ENCODE measurements at places on chromosomes 5 and 9.

DNA sequence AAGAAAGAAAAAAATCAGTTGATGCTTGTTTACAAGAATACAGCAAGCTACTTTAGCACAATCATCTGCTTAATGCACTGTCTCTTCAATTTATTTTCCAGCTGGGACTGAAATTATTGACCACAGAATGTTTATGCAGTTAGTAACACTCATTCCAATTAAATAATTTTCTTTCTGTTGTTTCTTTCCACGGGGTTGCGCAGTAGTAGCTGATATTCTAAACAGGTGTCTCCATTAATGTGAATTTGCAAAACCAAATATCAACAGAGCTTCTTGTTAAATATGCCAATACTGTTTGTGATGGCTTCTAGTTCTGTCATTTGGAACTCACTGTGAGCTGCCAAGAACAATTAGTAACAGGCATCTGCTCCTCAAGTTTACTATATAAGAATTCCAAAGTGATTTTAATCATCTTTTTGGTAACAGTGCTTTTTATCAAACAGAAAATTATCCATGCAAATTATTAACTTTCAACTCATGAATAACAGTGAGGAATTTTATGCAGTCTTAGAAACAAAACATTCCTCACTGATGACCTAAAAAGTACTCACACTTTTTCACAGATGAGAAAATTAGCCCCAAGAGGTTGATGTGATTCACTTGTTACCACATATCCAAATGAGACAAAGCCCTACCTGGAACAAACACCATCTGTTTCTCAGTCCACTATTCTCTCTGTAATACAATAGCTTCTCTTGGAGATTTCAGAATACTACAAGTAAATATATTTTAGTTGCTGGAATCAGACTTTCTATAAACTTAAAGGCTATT, 567.6 kb upstream of the RGMB start:
- no peak for DNase-seq

GRCh38 chr9:116450378-116451139, 236.5 kb upstream of the TRIM32 start:
- DNase-seq = no peak

DNA sequence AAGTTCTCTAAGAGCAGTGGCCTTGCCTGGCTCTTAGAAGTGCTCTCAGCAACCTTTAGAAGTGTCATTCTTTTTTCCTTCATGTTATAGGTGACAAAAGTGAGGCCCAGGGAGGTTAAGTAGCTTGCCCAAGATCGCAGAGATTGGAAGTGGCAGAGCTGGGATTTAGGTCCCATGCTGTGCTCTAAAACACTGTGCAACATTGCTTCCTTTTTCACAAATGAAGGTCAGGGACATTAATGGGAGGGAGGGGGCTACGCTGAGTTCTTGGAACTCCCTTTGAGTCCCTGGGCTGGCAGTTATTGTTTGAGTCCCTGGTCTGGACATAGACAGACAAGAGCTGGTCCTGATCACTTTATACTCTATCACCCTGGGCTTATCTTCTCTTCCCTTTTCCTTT, 45.3 kb downstream of the PAM start:
- no peak for DNase-seq

DNA sequence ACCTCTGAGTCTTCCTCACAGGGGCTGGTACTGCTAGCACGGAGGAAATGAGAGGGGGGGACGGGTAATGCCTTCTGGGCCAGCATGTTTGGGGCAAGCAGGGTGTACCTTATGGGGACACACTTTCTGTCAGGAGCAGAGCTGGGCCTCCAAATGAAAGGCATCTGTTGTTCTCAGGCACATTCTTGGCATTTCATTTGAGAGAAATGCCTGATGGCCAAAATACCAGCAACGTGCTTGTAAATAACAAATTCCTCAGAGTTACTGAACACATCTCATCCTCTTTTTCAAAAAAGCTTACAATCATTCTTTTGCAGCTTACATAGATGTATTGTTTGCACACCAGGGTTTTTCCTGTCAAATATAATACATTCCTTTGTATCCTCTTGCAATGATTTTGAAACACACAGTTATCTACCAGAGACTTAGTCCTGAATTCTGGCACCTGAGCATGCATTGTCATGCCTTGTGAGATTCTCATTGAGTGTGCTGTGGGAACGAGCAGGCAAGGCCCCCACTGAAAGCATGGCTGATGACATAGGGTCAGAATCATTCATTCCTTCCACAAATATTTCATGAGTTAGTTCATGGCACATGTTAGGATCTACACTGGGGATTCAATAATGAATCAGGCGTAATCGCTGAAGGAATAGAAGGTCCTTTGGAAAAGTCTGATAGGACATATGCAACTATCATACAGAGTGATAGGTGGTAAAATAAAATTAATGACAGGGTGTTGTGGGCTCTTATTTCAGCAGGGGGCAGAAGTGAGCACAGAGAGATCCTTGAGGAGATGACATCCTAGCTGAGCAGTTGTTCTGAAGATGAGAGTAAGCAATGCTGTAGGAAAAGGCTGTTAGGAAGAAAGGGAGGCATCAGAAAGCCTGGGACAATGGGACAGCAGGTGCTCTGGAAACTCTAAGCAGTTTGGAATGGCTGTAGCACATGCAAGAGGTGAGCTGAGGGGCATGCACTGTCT, 260.9 kb upstream of the TUT7 start:
- DNase-seq = no peak

- no peak for DNase-seq
These were observed 1.6 kb downstream of the MGAT4B start for GRCh38 chr5:179805070-179805528.

GRCh38 chr5:77791926-77792325, 15.8 kb upstream of the TBCA start:
- DNase-seq = no peak

DNA sequence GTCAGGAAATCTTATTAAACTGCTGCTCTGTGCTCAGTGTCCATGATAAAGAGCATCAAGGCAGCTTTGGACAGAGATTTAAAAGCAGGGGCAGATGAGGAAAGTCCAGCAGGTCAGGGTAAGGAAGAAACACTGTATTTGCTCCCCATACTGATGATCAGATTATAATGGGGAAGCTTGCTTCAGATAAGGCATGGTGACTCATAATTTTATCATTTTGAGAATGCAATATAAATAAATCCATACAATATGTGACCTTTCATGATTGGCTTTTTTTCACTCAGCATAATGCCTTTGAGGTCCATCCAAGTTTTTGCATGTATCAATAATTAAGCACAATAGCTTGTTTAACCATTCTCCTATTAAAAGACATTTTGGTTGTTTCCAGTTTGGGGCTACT, 48.1 kb upstream of the LHFPL2 start:
- DNase-seq = no peak

DNA sequence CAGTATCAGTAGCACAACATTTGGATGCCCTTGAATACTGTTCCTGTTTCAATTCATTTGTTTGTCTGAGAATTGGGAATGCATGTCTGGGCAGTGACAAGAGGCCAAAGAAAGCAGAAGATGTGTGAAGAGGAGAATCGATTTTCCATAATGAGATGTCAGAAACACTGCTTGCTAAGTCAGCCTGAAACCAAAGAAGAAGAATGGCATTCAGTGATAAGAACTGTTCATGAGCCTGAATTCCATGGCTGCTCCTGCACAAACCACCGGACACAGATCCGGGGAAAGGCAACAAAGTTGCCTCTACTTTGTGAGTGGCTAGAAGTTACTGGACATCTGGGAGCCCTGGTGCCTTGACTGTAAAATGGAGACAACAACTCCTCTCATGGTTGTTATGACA, 207.2 kb upstream of the RASEF start:
- no peak for DNase-seq

- DNase-seq = no peak
These were observed 159.4 kb downstream of the ARHGAP26 start for GRCh38 chr5:142929587-142929986.
